ENCODE measurements at places on chromosomes 2 and 18.
A peak's percentile ranks its signal among the peaks of the same experiment; 100 is the strongest.

DNA sequence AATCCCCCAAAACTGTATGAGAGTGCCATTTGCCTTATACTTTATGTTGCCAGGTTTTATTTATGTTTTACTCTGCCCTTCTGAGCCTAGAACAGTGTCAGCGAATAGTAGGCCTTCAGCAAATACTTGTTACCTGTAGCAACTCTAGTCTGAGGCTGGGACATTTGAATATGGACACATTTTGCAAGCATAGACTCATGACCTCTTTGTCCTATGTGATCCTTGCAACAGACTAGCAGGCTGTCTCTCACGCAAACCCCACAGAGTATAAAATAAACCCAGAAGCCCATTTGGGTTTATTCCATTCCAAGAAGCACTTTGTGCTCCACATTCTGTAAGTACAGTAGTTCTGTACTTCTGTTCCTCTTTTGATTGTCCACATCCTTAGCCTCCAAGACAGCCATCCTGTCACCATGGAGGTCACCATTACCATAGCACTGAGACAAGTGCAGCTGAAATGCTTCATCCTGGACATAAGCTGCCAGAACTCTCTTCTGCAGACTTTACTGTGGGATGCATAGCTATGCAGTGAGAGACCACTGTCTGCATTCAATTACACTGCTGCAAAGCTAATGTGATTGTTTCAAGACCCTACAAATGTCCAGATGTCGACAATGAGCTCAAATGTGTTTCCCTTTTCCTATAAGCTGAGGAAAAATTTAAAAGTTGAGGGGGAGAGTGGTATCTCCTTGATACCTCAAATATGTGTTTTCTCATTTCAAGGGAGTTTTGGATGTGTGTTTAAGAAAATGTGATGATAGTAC is 425.7 kb downstream of the PID1 start:
- no peak for DNase-seq

DNA sequence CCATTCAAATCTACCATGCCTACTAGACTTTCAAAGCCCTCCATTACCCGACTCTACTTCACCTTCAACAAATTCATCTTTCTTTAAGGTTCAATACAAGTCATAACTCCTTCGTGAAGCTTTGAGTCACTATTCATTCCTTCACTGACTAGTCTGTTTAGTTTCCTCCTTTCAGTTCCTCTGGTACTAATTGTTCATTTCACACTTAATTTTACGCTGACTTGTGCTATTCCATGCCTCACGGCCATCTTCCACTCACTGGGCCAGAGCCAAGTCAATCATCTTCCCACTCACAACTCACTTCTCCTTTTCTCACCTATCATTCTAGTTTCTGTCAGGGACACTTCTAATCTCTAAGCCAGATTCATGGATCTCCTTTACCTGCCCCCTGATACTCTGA is 136.2 kb downstream of the MTX2 start:
- no peak for DNase-seq

GRCh38 chr2:180694445-180695421 is 285.7 kb upstream of the UBE2E3 start:
- DNase-seq, result no peak

GRCh38 chr18:55743736-55744135 is 155.7 kb upstream of the TCF4 start:
- no peak for DNase-seq

GRCh38 chr2:7730449-7730848 is 813.2 kb downstream of the RNF144A start:
- no peak for DNase-seq

- peak; percentile 53 for DNase-seq
Observed at GRCh38 chr2:164934401-164935117, 20.8 kb downstream of the SLC38A11 start.

DNA sequence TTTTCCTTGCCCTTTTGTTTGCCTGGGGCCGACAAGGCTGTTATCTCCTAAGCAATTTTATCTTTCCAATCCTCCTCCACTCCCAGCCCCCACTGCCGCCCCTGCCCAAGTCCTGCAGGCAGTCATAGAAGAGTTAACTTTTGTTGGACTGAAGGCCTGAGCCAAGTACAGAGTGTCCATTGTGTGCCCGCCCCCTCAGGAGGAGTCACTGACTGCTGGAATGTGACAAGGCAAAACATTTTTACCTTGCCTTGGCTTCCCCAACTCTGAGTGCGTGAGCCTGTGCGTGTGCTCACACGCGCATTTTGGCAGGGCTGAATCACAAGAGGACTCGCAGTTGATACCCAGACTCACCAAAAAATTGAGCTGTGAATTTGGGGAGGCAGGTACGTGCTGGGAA is 16.2 kb downstream of the SETBP1 start:
- no peak for DNase-seq

- DNase-seq, result no peak
Observed at GRCh38 chr18:79954791-79955190, 3.3 kb upstream of the SLC66A2 start.

DNA sequence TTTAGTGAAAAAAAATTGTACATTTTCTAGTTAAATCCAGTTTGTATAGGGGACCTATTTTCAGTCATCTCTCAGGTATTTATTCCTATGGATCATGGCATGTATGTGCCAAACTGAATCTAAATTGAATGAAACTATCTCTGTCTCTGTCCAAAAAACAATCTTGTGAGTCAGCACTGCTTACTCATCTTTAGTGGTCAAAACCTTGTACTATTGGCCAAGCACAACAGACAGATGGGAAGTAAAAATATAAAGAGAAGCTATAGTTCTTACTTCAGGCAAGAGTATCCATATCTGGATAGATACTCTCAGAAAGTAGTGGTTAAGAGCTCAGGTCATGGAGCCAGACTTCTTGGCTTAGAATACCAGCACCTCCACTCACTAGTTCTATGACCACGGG is 76.0 kb upstream of the KLHL14 start:
- no peak for DNase-seq

DNA sequence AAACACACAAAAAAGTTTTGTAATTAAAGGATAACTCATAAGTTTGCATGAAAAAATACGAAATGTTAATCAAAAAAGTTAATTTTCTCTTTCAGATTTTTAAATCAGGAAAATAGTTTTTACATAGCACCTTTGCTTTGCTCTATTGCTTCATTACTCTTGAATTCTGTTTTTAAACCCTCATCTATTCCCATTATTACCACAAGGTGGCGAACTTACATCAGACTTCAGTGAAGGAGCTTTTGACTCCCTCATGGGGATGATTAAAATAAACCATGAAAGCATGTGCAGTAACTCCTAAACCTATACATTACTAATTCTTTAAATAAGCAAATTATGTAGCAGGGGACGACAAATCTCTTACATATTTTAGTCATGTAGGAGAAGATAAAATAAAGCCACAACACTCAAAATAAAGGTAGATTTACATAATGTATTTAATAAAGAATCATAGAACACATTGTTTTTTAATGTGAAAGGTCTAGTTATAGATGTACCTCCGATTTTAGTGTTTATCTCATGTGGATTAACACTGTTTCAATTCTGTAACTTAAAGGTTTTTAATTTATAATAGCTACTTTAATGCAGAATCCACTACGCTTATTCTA is 105.2 kb downstream of the NETO1 start:
- peak; percentile 25 for DNase-seq

- no peak for DNase-seq
Observed at GRCh38 chr18:48948112-48949049, 2.4 kb downstream of the SMAD7 start.

DNA sequence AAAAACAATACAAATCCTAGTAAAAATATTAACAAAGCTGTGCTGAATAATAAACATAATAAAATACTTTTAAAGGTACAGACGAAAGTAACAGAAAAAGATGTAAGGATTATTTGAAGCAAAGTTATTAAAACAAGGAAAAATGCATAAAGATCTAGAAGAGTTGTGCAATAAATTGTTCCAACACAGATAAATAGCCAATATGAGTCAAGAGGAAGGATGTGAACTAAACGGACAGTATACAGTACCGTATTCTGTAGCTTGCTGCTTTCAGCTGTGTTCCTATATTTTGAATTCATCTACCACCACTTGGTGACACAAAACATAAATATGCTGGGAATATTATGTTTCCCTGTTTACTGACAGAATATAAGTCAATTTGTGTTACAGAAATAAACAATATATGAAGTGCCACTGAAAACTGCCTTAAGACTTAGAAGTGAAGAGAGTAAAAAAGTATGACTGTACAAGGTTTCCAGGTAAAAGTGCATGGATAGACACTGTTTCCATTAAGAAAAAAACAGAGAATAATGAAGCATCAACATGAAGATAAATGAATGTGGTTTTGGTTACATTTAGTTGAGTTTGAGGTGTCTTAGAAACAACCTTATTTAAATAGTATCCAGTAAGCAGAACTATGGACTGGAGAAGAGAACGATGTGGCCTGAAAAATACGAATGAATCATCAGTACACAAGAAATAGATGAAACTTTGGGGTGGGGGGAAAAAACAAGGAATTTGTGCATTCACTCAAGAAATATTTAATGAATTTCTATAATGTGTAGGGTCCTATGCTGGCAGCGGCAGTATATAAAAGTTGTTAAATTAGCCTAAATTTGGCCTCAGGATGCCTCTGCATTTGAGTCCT is 13.1 kb downstream of the PPP3R1 start:
- peak; percentile 40 for DNase-seq

DNA sequence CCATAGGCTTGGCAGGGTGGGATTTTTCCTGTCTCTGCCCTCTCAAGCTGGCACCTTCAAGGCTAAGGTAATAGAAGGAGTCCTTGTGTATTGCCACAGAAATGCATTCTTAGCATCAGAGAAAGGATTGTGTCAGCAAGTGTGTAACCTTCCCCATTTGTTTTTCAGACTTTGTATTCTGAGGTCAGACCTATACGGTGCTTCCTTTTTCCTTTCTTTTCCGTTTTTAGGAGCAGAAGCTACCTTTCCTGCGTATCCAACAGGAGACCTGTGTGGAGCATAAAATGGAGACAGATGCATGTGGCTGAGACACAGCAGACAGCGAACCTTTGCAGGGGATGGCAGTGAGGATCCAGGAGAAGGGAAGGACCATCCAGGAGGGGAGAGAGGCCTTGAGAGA is 46.6 kb downstream of the ARL5A start:
- no peak for DNase-seq

- no peak for DNase-seq
Observed at GRCh38 chr2:147320146-147320545, 524.7 kb upstream of the ACVR2A start.

DNA sequence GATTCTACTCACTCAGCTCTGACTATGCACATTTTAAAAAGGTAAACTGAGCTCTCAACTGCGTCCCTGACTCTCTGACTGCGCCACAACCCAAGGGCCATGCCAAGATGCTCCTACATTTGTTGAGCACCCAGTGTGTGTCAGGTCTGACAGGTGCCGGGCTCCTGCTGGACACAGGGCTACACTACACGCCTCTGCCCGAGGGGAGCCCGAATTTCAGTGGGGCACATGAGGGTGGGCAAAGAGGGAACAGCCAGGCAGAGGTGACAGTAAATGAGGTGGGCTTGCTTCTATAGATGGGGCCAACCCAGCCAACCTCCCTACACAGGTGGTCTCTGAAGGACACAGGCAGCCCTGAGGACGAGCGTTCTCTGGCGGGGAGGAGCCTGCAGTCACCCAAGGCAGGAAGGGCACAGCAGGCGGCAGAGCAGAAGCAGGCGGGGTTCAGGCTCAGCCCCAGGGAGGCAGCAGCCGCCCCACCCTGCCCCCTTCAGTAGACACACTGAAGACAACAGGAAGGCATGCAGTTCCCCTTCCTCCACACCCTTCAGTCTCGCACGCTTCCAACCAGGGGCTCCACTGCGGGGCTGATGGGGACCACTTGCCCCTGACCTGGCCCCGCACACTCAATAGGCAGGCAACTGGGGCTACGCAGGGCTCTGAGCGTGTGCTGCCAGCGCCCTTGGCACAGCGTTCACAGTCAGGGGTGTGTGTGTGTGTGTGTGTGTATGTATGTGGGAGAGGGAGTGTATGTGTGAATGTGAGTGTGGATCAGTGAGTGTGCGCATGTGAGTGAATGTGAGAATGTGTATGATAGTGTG is 98.4 kb downstream of the UXS1 start:
- no peak for DNase-seq

DNA sequence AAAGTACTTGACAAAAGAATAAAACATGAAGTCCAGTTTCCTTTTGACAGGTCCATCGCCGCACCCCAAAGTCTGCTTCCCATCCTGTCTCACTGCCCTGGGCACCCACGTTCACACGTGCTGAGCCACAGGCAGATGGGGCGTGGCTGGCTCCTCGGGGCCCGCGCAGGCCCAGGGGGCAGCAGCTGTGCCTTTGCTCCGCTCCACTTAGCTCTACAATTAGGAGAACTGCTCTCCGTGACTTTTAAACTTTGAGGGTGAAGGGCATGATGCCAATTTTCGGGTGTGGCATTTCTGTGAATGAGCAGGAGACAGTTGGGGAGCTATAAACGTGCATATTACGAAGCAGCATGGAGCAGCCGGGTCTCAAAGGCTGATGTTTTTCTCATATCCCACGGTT is 152.4 kb downstream of the TDRD15 start:
- no peak for DNase-seq

DNA sequence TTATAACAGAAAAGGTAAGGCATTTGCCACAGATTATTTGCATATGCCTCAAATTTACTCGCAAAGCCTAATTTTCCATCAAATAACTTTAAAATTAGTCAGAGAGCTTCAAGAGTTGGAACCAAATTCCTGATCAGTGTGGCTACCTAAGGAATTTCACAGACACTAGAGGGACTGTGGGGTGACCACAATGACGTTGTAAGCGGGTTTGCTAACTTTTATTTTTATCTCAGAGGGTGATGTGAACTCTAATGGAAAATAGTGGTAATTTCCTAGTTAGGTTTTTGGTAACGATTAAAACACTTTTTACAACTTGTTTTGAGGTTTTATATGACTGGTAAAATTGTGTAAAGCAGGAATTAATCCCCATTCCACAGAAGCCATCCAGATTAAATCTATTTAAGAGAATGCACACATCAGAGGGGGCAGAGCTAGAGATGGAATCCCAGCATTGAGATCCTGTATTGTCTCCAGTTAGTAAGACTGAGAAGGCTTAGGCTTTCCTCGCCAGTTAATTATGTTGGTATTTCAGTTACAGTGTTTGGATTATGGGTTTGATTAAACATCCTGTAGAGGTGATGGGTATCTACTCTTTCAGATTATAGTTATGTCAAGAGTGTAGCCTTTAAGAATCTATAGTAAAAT is 129.0 kb downstream of the GPD2 start:
- no peak for DNase-seq

GRCh38 chr2:203934041-203934492 is 2.5 kb upstream of the ICOS start:
- no peak for DNase-seq

GRCh38 chr2:47656715-47657600 is 126.0 kb upstream of the MSH6 start:
- no peak for DNase-seq

GRCh38 chr2:27152796-27153464 is 4.1 kb downstream of the TCF23 start:
- no peak for DNase-seq

- DNase-seq, result no peak
Observed at GRCh38 chr2:186442885-186443284, 43.2 kb upstream of the ZC3H15 start.

- DNase-seq, result no peak
Observed at GRCh38 chr2:105848367-105848766, 103.7 kb downstream of the NCK2 start.

Measured in AML-193 (cell line).